NCI-H510A treated with DMSO at 0.1 percent for 48 hours (cell line): ENCODE measurements at places on chromosomes 1 and 21.

DNA sequence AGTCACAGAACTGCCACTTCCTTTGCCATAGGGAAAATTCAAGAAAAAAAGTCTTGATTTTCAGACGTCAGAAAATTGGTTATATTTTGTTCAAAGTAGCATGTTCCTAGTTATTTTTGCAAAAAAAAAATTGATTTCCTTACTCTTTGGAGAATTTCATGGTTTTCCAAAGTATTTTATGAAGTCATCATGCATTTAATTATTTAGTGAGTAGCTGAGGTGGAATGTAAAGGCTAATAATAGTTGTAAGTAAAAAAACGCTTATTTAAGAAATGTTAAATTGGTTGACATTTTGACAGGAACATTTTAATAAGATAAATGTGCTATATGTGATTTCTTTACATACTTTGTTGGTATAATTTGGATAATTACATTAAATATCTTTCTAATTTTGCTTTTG is 20.8 kb downstream of the TSEN15 start:
- DNase-seq: no peak

DNA sequence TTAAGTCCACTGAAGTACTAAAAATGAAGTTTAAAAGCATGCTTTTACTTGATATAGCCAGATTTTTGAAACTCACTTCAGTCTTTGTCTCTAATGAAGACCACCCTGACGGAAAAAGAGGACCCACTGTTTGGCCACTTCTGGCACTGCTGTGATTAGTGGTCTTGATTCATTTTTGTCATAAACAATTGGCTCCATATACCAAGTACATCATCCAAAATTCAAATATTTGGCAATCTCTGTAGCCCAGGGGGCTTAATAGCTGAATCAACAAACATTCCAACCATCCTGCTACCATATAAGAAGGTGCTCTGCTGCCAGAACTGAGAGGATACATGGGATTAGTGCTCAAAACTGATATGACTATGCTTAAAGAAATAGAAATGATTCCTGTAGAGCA is 156.0 kb downstream of the COL24A1 start:
- DNase-seq: no peak

DNA sequence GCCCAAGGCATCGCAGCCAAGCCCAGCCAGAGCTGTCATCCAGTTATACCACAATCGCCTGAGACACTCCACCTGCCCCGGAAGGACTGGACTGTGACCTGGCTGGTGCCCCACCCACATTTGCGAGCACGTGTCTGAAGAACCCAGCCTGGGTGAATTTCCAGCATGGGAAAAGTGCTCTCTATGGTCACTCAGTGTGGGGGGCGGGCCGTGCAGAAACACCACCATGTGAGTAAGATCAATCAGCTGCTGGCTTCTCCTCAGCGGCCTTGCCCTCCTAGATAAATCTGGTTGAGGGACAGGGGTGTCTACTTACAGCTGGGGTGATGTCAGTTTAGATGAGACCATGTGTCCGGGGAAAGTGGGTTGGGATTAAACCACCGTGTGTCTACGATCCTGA is 44.8 kb downstream of the URB1 start:
- DNase-seq: no peak

GRCh38 chr1:51482881-51483280 is 36.2 kb downstream of the EPS15 start:
- no peak for DNase-seq

DNA sequence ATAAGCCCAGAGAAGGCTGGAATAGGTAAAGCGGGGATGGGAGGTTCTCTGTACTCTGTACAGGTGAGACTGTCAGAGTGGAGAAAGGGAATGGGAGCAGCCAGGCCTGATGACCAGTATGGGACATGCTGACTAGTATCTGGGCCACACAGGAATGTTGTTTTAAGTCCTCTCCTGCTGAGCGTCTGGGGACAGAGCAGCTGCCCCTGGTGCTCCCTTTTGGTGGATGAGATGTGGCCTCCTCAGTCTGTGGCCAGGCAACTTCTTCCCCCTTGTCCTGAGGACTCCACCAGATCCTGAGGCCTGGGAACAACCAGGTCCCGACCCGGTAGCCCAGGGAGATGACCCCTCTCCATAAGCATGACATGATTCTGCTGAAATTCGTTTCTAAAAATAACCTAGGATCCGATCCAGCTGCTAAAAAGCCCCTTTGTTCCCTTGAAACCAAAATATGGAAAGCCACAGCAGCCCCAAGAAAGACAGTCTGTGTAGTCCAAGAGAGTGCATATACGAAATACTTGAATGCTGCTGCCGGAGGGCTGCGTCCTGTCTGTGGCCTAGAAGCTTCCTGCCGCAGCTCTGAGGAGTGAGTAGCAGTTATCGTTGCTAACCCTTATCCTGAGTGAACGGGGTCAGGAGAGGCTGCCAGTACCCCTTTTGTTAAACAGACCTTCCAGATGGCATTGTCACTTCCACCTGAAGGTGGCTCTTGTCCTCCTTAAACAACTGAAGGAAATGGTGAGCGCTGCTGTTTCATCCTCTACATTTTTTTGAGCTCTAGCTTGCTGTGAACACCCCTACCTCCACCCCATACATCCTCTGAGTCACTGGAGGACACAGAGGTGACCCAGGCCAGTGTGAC is 47.1 kb downstream of the ATP2B4 start:
- no peak for DNase-seq

GRCh38 chr1:231663211-231663792 is 36.7 kb downstream of the DISC1 start:
- peak; percentile 3 for DNase-seq

DNA sequence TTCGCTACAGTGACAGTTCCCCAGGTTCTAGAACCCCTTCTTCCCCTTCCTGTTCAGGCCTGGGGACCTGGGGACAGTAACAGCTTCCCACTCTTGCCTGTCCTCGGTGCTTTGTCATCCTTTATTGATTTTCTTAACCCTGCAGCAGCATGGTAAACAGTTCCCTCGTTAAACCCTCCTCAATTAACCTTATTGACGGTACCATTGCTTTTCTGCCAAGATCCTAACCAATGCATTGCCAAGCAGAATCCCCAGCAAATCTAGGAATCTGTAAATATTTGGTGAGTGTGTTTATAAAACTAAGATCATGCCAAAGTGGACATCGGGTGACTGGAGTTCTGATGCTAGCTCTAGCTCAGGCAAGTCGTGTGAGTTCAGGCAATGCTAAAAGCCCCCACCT is 99.6 kb upstream of the KAZN start:
- no peak for DNase-seq

DNA sequence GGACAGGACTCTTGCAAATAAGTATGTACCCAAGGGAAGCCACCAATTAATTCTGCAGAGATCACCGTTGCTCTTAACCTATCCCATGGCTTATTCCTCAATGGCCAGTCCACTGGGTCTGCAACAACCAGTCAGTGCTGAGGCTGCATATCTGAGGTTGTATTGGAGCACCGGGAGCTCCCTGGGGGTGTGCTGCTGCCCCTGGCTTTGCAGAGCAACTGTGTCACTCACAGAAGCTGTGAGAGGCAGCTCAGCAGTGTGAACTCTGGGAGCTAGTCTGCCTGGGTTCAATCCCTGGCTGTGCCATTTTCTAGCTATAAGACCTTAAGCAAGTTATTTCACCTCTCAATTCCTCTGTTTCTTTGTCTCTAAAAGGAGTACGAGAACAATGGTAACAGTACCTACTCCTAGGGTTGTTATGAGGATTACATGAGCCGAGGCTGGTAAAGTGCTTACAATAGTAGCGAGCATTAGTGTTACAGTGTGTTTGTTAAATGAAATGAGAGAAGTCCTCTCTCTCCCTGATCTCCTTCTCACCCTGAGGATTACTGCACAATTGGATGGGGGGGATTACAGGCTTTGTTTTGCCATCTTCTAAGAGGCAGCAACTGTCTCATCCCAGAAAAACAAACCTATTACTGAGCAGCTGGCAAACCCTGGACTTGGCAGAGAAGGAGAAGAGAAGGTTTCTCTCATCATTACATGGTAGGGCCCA is 3.6 kb downstream of the RXRG start:
- DNase-seq: no peak

- DNase-seq: no peak
Observed at GRCh38 chr1:198713081-198713480, 74.2 kb downstream of the PTPRC start.
